ENCODE measurements at places on chromosomes 16 and 17. TPM values are rescaled to one million over a fixed set of nuclear protein-coding genes. Genes with fewer than 3 reads are reported as not detected.
A peak's percentile ranks its signal among the peaks of the same experiment; 100 is the strongest.

DNA sequence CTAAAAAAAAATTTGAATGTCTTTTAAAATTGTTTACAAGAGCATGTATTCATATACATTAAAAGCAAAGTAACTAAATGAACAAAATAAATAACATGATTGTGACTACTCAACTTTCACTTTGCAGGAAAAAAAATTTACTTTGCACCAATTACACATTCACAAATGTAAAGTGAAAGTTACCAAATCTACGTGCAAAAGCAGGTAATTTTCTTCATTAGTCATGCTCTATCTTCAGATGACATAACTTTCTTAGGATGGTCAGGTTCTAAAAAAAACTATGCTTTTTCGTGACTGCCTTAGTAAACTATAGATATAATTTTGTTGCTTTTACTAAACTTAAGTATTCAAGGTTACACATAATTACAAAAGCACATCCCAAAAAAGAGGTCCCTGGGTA is 17.0 kb upstream of the ABCA10 start:
- DNase-seq = no peak
- H3K27ac ChIP-seq = no peak overlapping the region
- H3K27me3 ChIP-seq = no peaks in the 10 kb centered on the region
- no peak overlapping the region for H3K4me3 ChIP-seq

DNA sequence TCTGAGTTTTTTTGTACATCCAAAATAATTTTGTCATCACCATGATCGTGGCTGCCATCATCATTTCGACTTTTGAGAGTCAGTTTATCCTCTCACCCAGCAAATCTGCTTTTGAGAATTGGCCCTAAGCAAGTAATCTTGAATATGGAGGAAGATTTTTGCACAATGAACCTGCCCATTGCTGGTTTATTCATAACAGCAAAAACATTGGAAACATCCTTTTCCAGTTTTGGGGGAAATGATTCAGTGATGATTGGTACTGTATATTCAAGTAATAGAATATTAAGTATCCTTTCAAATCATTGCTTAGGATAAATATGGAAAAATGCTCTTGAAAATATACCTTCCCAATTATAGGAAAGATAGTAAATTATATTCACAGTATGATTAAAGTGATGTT is 53.1 kb downstream of the PRKCA start:
- peaks cover 18% of the 10 kb centered on the region for H3K36me3 ChIP-seq
- peak overlapping the region; percentile 6 for H3K27ac ChIP-seq
- no peak overlapping the region for H3K4me3 ChIP-seq
- H3K27me3 ChIP-seq = no peaks in the 10 kb centered on the region
- H3K4me1 ChIP-seq = peaks cover 76% of the 10 kb centered on the region

DNA sequence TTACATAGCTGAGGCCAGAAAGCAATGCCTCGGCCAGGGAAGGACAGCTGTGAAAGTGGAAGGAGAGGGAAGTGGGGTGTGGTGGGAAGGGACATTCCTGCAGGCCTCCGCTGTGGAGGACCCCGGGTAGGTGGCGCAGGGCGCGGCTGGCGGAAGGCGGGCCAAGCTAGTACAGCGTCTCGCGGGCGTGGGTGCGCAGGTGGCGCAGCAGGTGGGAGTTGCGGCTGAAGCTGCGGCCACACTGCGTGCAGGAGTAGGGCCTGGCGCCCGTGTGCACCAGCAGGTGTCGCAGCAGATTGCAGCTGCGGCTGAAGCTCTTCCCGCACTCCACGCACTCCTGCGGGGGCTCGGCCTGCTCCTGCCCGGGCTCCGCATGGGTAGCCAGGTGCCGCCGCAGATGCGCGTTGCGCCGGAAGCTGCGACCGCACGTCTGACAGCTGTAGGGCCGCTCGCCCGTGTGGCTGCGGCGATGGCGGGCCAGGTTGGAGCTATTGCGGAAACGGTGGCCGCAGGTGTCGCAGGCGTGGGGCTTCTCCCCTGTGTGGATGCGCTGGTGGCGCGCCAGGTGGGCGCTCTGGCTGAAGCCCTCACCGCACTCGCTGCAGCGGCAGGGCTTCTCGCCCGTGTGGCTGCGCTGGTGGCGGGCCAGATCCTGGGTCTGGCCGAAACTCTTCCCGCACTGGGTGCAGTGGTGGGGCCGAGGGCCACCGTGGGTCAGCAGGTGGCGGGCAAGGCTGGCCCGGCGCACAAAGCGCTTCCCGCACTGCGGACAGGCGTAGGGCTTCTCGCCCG is 10.0 kb downstream of the ZSCAN10 start:
- peaks cover 46% of the 10 kb centered on the region for H3K4me1 ChIP-seq
- no peaks in the 10 kb centered on the region for H3K36me3 ChIP-seq
- H3K4me3 ChIP-seq = no peak overlapping the region
- no peak for DNase-seq
- H3K27me3 ChIP-seq = no peaks in the 10 kb centered on the region

DNA sequence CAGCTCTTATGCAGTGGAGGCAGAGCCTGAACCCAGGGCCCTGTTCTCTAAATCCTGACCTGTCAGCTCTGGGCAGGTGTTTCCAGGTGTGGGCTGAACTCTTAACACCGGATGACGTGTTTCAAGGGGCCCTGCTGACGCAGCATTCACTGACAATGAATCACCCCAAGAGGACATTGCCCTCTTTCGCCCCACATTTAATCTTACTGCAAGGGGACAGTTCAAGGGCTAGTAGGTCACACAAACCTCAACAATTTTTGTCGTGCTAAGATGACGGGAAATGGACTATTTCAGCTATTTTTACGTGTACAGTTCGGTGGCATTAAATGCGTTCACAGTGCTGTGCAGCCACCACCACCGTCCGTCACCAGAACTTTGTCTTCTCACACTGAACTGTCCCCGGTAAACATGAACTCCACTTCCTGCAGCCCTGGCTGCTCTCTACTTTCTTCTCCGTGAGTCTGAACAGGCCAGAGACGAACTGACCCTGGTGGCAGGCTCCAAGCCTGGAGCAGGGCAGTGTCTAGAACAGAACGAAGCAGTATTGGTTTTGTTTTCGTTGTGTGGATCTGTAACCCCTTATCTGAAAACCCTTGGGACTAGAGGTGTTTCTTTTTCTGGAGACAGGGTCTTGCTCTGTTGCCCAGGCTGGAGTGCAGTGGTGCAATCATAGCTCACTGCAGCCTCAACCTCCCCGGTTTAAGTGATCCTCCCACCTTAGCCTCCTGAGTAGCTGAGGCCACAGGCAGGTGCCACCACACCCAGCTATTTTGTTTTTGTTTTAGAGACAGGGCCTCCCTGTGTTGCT is 88.4 kb upstream of the CIBAR2 start:
- no peak for DNase-seq
- no peaks in the 10 kb centered on the region for H3K4me1 ChIP-seq
- H3K27me3 ChIP-seq = peaks cover 2% of the 10 kb centered on the region
- H3K27ac ChIP-seq = no peak overlapping the region
- H3K4me3 ChIP-seq = no peak overlapping the region
- no peaks in the 10 kb centered on the region for H3K36me3 ChIP-seq

- H3K4me3 ChIP-seq = no peak overlapping the region
- H3K36me3 ChIP-seq = no peaks in the 10 kb centered on the region
- no peaks in the 10 kb centered on the region for H3K4me1 ChIP-seq
- DNase-seq = peak; percentile 26
- H3K27me3 ChIP-seq = peaks cover 12% of the 10 kb centered on the region
Measured at GRCh38 chr17:13114601-13115031, 96.8 kb upstream of the ELAC2 start.

- no peak for DNase-seq
- H3K4me1 ChIP-seq = no peaks in the 10 kb centered on the region
- no peak overlapping the region for H3K4me3 ChIP-seq
- no peak overlapping the region for H3K27ac ChIP-seq
Measured at GRCh38 chr17:74485841-74486240, 19.4 kb downstream of the CD300A start.

DNA sequence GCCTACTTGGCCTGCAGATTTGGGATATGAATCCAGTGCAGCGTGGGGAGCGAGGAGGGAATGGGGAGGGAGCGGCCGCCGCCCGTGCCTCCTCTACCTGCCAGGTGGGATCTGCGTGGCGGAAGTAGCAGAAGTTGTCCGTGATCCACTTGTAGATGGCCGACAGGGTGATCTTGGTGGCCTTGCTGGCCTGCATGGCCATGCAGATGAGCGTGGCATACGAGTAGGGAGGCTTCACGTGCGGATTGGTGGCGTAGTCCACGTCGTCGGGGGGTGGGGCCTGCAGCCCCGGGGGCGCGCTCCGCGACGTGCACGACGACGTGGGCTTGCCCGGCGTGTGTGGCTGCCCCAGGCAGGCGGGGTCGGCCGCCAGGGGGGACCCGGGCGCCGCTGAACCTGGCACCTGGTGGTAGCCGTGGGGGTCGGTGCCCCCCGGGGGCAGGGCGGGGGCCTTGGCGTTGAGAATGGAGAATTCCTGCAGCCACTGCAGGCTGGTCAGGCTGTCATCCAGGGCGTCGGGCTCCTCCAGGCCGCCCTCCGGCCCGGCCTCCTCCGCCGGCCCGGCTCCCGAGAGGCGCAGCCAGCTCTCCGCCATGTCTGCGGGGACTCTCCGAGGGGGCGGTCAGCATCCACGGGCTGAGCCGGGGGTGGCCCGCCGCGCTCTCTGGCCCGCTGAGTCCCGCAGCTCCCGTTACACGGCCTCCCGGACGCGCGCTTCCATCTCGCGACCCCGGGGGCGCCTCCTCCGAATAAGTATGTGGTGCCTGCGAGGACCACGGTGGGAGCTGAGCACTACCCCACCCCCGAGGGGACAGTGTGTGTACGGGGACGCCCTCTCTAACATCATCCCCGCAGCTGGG is 1.0 kb downstream of the FOXJ1 start:
- no peaks in the 10 kb centered on the region for H3K36me3 ChIP-seq
- H3K27me3 ChIP-seq = peaks cover 9% of the 10 kb centered on the region
- H3K27ac ChIP-seq = no peak overlapping the region
- H3K4me3 ChIP-seq = peak overlapping the region; percentile 64

The CPNE7 gene
- total RNA-seq = 18.7 TPM

The METRN gene
- total RNA-seq = 11.1 TPM
